Right ventricle myocardium inferior (tissue), 1 donor: ENCODE measurements at places on chromosomes 2 and 18.

- DNase-seq = no peak
These were observed 13.1 kb upstream of the CATIP start for GRCh38 chr2:218343591-218343990.

- DNase-seq = no peak
These were observed 120.6 kb upstream of the EML6 start for GRCh38 chr2:54602736-54603322.

DNA sequence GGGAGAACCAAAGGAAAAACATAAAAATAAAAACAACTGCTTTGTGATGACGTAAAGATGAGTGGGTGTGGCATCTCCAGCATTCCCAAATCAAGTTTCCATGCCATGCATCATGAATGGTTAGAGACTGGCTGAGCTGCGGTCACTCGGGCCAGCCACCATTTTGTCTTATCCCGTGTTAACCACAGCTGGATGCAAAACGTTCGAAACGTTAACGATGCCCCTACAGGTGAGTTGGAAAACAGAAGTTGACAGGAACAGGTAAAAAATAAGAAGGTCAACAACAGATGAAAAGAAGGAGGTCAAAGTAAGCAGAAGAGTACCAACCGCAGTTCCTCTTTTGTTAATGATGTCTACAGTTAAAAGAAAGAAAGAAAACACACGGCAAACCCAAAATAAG lies 411.1 kb downstream of the NRXN1 start:
- no peak for DNase-seq

- DNase-seq = no peak
These were observed 45.9 kb upstream of the EPHA4 start for GRCh38 chr2:221618007-221618406.

DNA sequence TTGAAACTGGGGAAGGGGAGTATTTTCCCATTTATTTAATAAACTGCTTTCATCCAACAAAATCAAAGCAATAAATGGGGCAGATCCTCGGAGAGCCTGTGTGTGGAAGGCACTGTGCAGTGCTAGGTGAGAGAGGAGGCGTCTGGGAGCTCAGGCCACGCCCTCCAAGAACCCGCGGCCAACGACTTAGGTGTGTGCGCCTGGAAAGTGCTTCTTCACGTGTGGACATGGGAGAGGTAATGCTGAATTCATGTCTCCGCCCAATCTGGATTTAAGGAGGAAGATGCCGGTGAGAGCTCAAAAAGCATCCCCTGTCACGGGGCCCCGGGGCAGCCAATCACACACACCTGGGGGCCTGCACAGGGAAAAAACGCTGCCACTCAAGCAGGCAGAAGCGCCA lies 77.4 kb downstream of the HDAC4 start:
- DNase-seq = no peak

GRCh38 chr2:174336501-174337336 lies 2.0 kb downstream of the SP9 start:
- peak; percentile 66 for DNase-seq

- no peak for DNase-seq
These were observed 186.6 kb downstream of the C1D start for GRCh38 chr2:67876176-67876575.

DNA sequence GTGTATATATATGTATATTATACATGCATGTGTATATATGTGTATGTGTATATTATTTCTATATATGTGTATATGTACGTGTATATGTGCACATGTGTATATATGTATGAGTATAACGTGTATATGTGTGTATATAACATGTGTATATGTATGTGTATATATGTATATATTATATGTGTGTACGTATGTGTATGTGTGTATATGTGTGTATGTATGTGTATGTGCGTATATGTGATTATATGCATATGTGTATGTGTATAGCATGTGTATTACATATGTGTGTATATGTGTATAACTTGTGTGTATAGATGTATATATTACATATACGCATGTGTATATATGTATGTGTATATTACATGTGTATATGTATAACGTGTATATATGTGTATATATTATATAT lies 32.1 kb upstream of the ID2 start:
- DNase-seq = no peak

- no peak for DNase-seq
These were observed 895.2 kb downstream of the TRIB2 start for GRCh38 chr2:13611939-13612338.

DNA sequence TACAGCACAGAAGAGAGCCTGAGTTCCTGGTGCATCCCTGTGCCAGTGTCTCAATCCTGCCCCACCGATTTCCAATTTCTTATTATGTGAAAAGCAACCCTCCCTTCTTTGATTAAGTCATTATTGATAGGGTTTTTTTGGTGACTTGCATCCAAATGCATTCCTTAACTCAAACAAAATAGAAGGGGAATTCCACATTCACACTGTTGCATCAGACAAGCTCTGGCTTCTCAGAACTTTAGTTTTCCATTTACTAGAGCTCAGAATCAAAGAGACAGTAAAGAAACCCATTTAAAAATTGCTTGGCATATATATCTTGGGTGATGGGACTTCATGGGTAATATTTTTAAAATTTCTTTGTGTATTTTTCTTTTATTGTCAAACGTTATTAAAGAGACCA lies 13.8 kb upstream of the TMEM200C start:
- no peak for DNase-seq

- no peak for DNase-seq
These were observed 64.5 kb downstream of the LYPD6 start for GRCh38 chr2:149394864-149395263.

- DNase-seq = no peak
These were observed 12.6 kb upstream of the POLE4 start for GRCh38 chr2:74945788-74946331.

DNA sequence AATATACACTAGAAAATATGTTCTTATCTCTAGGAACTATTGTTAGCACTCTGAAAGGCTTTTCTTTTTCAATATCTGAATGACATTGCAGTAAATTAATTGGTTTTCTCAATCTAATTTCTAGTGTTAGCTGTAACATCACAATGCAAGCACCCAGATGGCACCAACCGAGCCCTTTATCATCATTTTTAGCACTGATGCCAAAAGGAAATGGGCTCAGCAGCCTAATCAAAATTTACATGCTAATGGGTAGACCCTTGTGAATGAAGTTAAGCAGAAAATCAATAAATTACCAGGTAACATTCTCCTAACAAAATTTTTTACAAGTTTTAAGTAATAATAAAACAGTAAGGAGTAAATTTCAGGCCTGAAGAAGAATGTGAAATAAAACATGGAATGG lies 53.5 kb upstream of the PGAP1 start:
- no peak for DNase-seq

DNA sequence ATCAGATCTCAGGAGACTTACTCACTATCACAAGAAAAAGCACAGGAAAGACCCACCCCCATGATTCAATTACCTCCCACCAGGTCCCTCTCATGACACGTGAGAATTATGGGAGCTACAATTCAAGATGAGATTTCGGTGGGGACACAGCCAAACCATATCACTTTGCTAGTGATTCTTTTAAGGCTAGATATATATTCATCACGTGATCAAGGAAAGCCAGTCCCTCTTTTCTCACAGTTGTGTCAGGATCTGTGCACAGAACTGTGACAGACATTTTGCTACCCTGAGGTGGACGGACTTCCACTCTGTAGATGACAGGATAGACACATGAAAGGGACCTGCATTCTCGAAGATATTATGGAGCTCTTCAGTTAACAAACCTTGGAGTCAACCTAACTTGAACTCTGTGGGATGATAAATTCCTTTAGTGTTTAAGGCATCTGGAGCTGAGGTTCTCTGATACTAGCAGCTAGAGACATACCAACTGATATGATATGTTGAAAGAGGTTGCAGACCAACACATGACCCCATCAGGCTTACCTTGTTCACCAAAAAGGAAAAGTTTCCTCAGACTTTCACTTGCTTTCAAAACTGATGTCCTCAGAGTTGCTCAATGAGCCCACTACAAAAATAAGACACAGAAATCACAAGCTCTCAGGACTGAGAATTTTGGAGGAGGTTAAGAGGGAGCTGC lies 66.3 kb upstream of the SCG2 start:
- no peak for DNase-seq

DNA sequence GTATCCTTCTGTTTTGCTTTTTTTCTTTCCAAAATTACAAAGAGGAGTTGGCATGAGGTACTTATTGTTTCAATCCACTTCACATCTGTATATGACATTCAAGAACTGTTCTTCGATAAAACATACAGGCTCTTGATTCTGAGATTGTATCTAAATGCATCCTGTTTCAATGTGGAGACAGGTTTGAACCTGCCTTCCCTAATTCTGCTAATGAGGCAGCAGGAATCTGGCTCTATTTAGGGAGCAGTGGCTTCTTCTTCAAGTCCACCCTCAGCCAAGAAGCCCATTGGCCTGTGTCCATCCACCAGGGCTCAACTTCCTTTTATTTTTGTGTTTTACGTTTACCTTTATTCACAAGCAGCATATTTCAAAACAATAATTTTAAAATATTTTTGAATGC lies 84.8 kb upstream of the PIK3C3 start:
- DNase-seq = no peak

GRCh38 chr2:67600222-67600871 lies 203.2 kb downstream of the ETAA1 start:
- no peak for DNase-seq

- no peak for DNase-seq
These were observed 158.6 kb downstream of the ZNF804A start for GRCh38 chr2:184756885-184757284.

DNA sequence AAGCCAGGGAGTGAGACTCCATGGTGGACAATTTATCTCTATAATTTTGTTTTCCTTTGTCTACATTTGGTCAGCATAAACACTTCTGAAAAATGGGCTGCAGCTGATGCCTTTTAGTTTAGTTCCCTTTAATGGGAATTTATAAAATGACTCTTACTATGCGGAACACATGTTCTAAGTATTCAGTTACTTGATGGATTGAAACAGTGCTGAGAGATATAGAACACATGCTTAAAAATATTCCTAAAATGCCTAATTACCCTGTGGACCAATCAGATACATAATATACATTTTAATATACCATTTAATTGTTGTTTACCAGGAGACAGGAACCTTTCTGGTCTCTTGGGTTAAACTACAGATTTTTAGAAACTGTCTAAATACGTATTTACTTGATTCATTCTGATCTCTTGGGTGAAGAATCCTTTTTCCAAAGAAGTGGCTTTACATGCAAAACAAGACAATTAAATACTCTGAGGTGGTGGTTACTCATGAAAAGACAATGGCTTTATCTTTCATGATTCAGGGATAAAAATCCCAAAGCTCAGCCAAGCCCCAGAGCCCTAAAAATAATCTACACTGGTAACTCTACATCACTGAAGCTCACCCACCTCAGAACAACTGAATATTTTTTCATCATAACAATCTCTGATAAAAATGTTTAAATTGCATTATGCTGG lies 128.1 kb upstream of the SERTAD2 start:
- DNase-seq = no peak

DNA sequence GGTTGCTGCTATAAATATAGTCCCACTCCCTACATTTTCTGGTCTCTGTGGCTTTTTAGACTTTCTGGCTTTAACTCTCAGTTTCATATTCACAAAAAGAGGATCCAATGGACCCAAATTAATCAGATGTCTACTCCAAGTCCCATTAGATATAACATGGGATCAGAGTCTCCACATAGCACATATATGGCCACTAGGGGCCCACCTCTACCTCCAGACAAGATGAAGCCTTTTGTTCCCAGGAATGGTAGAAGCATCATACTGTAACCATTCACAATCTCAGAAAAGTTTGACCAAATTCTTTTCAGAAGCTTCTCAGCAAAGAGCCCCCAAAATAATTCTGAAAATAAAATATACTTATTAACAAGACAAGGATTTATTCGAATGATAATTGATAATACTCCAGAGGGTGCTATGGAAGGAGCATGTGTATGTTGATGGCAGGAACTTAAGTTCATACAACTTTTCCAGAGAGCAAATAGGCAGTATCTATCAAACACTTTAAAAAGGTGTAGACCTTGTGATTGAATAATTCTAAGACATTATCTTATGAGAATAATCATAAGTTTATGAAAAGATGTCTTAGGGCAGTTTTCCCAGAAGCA lies 382.3 kb upstream of the CRIM1 start:
- no peak for DNase-seq

- no peak for DNase-seq
These were observed 48.6 kb downstream of the CEP192 start for GRCh38 chr18:13039806-13040205.

DNA sequence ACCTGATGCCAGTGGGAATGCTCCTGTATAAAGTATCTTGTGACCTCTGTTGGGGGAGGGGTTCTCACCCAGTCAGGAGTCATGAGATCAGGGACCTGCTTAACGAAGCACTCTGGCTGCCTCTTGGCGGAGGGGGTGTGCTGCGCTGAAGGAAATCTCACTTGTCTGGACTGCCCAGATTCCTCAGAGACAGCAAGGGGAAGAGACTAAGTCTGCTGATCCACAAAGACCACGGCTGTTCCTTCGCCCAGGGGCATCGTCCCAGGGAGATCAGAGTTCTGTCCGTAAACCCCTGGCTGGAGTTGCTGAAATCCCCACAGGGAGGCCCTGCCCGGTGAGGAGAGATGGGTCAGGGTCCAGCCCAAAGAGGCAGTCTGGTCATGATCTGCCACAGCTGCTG lies 168.4 kb downstream of the CCBE1 start:
- no peak for DNase-seq

DNA sequence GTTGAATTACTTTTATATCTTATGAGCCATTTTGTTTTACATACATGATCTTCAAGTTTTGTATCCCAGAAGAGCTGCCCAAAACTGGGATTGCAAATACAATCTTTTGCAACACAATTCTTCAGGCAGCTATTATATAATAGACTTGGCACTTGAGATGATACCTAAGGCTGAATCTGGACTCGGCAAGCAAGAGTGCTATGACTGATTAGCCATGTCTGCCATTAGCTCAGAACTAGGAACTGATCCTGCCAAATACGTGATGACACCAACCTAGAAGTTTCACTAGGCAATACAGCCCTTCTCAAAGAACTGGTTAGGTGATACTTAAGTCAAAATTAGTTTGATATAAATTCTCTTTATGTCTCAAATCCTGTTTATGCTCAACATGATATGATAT lies 619.6 kb downstream of the CPS1 start:
- DNase-seq = no peak

GRCh38 chr2:182445391-182445965 lies 18.6 kb upstream of the PDE1A start:
- DNase-seq = no peak

DNA sequence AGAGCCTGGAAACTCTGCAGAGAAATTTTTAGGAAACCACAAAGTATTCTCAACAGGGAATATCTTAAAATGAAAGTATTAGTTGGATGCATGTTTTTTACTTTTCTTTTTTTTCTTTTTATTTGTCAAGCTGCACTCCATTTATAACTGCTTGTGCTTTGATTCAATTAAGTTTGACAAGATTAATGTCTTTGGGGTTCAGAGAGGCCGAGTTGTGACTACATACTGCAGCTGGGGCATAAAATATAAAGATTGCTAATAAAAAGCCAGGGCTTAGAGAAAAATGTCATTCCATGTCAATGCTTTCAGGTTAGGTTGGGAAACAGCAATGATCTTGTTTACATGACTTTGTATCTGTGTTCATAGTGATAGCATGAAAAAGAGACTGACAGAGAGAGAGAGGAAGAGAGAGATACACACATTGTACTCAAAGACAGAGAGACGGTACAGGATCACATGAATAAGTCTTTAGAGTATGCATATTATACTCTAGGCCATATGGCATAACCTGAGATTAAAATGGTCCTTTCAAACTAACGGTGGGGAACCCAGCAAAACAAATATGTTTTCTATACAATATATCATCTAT lies 1022.3 kb upstream of the CNTNAP5 start:
- no peak for DNase-seq

- DNase-seq = no peak
These were observed 70.5 kb downstream of the SMAD4 start for GRCh38 chr18:51100385-51101120.

GRCh38 chr2:239609607-239610310 lies 208.9 kb upstream of the HDAC4 start:
- no peak for DNase-seq
